OCI-LY7 (cell line): ENCODE measurements at places on chromosomes 3 and 15. TPM values are rescaled to one million over a fixed set of nuclear protein-coding genes. Genes with fewer than 3 reads are reported as not detected.

GRCh38 chr15:29140475-29141307 lies 128.9 kb downstream of the NSMCE3 start:
- no peak for DNase-seq

SLC9C1 gene
- total RNA-seq: not detected in 2 replicates

GOLGA6A gene
- total RNA-seq: 0.13 and 0.63 TPM in 2 replicates

- DNase-seq: no peak
Observed at GRCh38 chr3:98172621-98173020, 6.1 kb downstream of the OR5H15 start.
